Aorta (tissue), 5 donors: ENCODE measurements at places on chromosomes 4 and X.

- no peak for DNase-seq
Observed at GRCh38 chr4:25703731-25704388, 48.2 kb downstream of the SLC34A2 start.

GRCh38 chrX:74344280-74344622 is 40.3 kb downstream of the ZCCHC13 start:
- DNase-seq, result no peak

GRCh38 chr4:51842167-51842553 is 793 bp upstream of the DCUN1D4 start:
- no peak for DNase-seq

DNA sequence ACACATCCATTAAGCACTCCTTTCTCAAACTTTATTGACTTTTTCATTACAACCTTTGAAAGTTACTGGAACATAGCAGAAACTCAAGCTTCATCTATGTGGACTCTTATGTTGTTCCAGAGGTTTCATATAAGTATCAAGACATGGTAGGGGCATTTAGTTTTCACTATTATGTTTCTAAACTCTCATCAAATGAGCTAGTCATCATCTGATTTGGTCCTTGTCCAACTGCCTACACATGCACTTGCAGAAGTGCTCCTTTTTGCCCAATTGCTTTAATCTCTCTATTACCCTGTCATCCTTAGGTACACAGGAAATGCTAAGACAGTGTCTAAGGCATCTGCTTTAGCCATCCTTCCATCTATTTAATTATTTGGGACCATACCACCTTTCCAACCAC is 42.2 kb upstream of the EPGN start:
- no peak for DNase-seq

DNA sequence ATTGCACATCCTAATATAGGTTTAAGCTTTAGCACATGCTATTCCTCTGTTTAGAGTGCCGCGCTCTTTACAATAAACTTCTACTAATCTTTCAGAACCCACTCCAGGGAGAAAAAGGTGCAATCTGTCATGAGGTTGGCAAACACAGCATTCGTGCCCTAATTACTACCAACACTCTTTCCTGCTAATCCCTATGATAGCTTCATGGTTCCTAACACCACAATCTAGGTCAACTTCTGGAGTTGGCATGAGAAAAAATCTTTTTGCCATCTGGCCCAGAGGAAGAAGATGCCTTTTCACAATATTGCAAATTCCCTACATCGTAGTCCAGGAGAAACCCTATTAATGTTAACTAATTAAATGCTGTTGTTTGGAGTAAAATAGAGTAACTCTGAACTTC is 39.6 kb downstream of the TMA16 start:
- DNase-seq, result no peak

- no peak for DNase-seq
Observed at GRCh38 chr4:5706486-5707290, 1.7 kb downstream of the EVC2 start.

DNA sequence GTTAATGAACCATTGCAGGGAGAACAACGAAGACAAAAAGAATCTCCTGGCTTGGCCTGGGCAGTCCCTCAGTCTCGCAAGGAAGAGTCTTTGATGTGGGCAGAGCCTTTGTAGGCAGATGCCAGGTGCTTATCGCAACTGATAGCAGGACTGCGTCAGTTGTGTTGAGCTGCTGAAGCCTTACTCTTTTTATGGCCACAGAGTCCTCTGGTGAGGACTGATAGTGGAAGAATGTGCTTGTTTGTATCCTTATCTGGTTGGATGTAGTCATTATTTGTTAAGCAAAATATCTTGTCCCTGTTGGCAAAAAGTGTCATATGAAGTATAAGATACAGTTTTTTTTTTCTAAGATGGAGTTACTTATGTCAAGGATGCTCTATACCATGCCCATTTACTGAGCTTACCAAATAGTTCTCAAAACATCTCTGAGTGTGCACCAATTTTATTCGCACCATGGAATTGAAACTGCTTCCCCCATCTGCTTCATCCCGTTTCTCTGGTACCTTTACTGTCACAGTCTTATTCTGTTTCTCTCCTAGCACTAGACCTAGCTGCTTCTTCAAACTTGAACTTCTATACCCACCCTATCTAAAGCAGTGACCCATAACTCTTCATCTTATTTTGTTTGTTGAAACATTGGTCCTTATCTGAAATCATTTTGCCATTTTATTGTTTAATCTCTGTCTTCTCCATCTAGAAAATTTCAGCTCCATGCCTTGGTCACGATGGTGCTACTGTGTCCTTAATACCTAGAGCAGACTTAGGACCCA is 47.0 kb upstream of the SPRY1 start:
- no peak for DNase-seq

- no peak for DNase-seq
Observed at GRCh38 chr4:28357990-28358389, 1497.3 kb downstream of the STIM2 start.

DNA sequence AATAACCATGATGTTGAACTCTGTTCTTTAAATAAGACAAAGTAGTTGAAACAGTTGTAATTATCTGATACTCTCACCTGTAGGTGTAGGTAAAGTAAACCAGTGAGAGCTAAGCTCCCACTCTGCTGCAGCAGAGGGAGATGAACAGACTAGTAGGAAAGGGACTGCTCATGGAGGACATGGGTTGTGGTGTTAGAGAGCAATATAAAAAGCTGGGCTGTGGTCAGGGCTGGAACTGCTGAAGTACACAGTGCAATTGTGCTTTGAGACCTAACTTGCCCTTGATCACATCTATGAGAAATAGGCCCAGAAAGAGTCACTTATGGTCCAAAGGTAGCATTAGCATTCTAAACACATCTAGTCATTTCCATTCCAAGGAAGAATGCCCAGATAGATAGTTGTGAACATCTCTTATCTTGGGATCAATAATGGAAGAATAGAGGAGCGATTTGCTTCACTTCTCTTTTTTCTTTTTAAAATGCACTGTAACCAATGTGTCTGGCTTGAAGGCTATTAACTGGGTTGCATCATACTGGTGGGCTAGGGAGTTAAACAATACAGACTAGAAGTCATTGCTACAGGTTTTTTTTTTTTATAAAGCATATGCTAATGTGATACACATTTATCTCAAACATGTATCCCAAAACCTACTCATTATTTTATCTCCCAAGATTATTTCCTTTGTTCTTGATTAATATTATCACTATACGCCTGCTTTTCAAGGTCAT is 251.3 kb upstream of the CENPE start:
- no peak for DNase-seq

GRCh38 chrX:110201799-110202198 is 116.1 kb downstream of the AMMECR1 start:
- DNase-seq, result no peak

DNA sequence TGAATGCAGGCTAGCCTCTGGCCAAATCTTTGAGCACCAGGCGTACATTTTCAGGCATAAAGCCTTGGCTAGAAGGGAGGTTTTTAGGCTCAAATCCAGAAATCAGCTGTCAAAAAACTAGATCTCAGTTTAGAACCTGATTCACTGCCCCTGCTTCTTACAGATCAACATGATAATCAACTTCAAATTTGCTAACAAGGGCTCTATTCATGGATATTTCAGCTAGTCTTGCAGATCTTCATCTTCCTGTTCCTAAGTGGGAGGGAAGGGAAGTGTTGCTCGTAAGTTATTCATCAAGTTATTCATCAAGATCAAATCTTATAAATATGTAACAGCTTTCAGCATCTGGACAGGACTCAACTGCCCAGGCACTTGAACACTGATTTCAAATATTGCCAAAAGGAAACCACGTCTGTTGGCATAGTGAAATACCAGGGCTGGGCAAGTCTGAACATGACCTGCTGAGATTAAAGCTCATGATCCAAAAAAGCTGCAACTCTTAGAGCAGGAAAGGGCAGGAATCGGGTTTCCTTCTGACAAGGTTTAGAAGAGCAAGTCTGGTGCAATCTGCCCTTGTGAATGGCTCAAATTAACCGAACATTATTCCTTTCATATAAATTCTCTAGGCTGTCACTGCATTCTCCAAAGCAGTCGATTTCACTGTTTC is 200.3 kb downstream of the PDGFC start:
- DNase-seq, result no peak

GRCh38 chr4:151618858-151619257 is 141.9 kb downstream of the GATB start:
- no peak for DNase-seq
